ENCODE measurements at places on chromosomes 12 and 14.

DNA sequence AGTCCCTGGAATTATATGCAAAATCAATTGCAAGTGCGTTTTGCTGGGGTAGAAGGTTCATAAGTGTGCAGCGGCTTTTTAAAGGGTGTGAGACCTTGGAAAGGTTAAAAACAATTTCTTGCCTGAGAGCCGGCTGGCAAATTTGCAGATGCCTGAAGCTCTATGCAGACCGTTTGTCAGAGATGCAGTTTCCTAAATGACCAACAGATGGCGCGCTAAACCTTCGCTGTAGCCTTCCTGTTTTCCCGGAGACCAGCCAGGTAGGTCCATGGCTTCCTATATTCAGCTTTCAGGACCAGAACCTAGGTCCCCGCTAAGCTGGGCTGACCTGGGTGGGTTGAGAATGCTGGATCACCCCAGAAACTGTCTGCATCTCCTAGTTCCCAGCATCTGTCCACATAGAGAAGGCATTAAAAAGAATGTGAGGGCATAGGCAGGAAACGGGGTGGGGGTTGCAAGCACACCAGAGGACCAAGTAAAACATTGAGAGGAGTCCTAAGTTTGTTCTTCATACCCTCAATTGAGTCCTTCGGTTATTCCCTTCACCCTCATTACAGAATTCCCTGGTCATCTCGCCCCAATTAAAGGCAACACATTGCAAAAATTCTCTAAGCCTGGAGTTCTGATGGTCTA is 5.7 kb upstream of the NOS1 start:
- peak; percentile 46 for DNase-seq

DNA sequence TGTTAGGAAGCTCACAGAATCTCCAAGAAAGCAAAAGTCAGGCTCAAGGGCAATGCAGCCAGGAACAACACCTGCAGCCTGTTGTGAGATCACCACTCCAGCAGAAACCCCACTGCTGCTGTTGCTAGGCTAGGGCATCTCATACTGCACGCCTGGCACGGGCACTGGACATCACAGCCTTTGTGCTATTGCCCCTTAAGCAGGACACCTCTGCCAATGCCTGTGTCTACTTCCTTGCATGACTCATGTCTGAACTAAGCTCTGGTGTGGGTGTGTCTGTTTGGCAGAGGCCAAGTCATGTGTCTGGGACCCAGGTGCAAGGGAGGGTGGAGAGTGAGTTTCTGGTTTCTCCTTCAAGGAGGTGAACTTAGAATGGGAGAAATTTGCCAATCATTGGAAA is 10.0 kb upstream of the DDX47 start:
- DNase-seq, result peak; percentile 79

DNA sequence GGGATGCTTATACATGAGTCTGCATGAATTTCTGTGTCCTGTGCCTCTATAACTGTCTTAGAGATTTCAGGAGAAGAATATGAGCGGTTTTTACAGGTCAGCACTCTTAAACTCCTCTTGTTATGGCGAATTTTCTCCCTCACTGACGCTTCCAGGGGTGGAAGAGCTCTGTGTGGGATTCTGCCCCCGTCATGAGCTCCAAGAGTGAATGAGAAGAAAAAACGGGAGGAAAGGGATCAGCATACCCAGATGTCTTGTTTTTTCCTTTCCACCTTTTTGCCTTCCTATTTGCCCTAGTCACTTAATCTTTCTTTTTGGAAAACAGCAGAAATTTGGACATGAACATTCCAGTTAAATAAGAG is 651 bp downstream of the PFKM start:
- no peak for DNase-seq

DNA sequence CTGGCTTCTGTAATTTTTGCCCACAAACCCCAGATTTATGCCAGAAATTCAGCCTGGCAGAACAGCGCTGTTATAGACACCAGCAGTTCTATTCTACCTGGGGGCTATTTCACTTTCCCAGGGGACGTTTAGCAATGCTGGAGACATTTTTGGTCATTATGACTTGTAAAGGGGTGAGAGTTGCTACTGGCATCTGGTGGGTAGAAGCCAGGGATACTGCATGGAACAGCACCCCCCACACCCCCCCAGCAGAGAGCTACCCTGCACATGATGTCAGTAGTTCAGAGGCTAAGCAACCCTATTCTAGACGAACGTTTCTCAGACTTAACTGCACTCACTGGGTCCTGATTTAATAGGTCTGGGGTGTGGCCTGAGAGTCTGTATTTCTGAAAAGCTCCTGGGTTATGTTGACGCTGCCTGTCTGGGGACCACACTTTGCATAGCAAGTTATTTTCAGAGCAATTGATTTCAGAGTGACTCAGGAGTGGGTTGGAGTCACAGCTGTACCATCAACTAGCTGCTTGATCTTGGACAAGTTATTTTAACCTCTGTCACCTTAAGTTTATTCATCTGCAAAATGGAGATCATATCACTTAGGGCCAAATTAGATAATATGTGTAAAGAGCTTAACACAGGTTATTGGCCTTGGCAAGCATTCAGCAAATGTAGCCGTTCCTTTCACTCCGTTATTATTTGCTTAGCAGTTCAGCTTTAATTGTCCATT is 48.5 kb downstream of the CHST11 start:
- DNase-seq, result no peak

DNA sequence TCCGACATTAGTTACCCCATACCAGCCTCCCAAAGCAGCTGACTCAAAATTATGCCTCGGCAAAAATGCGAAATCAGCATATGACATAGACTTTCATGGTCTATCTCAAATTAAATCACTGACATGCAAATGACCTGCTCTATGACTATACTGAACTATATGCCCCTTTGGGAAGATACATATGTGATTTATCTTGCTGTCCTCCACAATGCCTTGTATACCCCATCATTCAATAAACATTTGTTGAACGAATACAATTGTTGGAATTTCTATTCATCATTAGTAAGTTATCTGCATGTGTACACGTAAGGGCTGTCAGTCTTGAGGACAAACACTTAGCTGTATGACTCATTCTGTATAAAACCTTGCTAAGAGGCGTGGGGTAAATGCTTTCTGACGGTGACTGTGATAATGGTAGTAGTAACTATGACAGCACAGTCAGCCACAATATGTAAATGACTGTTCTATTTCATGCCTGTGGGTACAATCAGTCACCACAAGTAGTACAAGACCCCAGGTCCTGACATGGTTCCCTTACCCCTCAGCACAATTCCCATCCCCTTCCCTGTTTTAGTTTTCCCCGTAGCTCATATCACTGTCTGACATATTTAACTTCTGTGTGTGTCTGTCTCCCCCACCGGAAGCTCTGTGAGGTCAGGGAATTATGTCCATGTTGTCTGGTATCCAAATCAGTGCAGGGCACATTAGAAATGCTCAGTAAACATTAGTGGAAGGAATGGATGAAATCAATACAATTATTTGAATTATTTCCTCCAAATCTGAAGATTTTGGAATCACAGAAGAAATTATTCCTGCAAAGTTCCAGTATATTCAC is 42.8 kb downstream of the STXBP6 start:
- no peak for DNase-seq

DNA sequence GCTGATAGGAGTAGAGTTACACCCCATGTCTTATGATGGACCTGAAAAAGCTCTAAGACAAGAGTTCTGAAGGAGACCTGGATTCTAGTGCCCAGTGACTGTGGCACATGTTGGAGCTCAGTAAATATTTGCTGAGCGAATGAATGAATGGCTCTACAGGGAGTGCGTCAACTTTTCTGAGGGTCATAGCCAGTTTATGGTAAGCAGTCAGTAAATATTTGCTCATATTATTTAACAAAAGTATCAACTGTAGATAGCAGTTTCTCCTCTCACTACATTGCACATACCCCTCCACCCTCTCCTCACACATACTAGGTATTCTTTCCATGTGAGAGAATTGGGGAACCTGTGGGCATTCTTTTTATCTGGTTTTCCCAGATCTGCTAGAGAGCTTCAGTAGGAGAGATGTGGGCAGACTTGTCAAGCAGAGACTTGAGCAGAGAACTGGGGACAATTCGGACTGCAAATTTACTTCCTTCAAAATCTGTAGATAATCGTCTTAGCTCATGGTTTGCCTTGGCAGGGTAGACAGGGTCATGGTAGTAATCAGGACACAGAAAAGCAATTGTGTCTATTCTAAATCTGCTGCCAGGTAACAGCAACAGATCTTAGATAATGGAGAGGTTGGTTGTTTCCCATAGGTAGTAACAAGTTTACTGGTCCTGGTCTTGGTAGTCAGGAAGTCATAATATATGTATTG is 5.7 kb downstream of the SLC4A8 start:
- DNase-seq, result no peak

- peak; percentile 37 for DNase-seq
These were observed 6.9 kb upstream of the DNM1L start for GRCh38 chr12:32671930-32672780.

- DNase-seq, result no peak
These were observed 100.3 kb downstream of the DAD1 start for GRCh38 chr14:22488522-22489243.

DNA sequence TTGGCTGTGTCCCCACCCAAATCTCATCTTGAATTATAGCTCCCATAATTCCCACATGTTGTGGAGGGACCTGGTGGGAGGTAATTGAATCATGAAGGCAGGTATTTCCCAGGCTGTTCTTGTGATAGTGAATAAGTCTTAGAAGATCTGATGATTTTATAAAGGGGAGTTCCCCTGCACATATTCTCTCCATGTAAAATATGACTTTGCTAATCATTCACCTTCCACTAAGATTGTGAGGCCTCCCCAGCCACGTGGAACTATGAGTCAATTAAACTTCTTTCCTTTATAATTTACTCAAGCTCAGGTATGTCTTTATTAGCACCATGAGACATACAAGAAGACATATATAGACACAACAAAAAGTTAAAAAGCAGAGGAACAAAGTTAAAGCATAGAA is 120.0 kb downstream of the CPNE8 start:
- DNase-seq, result no peak

GRCh38 chr14:56183631-56184157 is 65.5 kb downstream of the PELI2 start:
- no peak for DNase-seq

DNA sequence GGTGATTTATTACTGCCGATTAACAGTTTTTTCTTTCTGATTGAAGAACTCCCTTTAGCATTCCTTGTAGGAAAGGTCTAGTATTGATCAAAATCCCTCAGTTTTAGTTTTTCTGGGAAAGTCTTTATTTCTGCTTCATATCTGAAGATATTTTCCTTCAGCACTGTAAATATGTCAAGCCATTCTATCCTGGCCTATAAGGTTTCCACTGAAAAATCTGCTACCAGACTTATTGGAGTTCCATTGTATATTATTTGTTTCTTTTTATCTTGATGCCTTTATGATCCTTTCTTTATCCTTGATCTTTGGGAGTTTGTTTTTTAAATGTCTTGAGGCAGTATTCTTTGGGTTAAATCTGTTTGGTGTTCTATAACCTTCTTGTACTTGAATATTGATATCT is 55.0 kb upstream of the TMTC1 start:
- no peak for DNase-seq

- DNase-seq, result no peak
These were observed 27.1 kb downstream of the FAM222A start for GRCh38 chr12:109740694-109741245.

DNA sequence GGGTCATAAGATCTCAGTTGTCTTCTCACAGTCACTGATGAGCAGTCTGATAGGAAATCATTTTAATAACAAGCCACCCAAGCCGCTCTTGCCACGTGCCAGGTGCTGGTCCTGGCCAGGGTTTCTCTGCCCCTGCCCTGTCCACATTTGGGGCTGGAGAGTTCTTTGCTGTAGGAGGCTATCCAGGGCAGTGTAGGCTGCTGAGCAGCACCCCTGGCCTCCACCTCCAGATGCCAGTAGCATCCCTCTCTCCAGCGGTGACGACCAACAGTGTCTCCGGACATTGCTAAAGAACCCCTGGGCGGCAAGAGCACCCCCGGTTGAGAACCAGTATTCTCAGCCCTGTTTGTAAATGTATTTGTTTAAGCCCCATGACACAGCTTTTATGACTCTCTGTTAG is 243.7 kb downstream of the GLT1D1 start:
- no peak for DNase-seq
